ENCODE measurements at places on chromosomes 2 and 18.

GRCh38 chr2:227606476-227606875 lies 7.8 kb downstream of the SCYGR2 start:
- DNase-seq = no peak

DNA sequence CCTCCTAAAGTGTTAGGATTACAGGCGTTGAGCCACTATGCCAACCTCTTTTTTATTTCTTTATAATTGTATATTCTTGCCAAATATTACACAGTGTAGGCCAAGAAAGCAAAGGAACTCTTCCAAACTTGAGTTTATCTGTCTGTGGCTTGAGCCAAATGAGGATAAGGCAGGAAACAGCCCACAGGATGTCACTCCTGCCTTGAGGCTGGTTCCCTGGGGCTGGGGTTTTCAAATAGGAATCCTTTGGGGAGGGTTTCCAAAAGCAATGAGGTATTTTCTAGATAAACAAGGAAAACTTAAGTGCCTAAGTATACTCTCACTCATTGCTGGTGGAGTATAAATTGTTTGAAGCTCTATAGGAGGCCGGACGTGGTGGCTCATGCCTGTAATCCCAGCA lies 56.4 kb downstream of the ADCY3 start:
- DNase-seq = no peak

GRCh38 chr2:110674620-110675555 lies 3.0 kb downstream of the BUB1 start:
- no peak for DNase-seq

DNA sequence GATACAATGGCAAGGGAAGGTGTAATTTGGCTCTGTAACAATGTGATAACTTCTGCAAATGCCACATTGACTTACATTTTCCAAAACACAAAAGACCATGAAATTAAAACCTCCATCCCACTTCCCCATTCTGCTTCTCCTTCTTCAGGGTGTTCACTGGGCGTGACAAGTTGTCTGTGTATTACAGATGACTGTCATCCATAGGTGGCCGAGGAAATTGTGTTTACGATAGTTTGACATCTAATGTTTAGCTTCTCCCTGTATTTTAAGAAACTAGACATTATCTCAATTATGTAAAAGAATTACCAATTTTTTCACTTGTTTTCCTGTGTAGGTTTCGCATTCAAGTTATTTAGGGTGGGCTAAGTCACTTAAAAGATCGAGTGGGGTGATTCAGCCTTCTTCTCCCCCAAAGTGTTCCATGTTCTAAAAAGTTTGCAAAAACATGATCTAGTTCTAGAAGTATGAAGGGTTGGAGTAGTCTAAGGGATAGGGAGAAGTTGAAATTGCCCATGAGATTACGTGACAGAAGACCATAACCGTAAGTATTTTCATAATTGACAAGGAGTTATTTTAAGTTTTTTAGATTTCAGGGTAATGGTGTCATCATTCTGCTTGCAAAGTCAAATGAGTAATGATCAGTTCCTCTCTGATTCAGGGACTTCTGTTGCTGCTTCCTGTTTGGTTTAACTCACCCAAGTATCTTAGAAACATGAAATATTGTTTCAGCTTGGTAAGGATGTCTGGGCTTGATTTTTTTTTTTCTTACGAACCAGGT lies 25.2 kb upstream of the CYTIP start:
- no peak for DNase-seq

DNA sequence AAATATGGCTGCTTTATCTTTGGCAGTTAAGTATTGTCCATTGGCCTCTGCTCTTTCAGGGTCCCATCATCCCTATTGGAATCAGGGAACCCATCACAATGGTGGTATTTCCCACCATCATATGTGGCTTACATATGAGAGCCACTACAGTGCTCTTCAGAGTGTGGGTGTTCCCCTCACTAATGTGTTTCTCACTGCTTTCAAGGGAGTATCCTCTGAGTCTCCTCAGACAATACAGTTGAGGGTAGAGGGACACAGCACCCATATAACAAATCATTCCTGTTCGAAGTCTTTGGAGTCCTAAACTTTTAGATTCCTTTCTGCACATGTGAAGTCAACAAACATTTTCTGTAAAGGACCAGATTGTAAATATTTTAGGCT lies 48.8 kb upstream of the DNAJC10 start:
- DNase-seq = no peak

DNA sequence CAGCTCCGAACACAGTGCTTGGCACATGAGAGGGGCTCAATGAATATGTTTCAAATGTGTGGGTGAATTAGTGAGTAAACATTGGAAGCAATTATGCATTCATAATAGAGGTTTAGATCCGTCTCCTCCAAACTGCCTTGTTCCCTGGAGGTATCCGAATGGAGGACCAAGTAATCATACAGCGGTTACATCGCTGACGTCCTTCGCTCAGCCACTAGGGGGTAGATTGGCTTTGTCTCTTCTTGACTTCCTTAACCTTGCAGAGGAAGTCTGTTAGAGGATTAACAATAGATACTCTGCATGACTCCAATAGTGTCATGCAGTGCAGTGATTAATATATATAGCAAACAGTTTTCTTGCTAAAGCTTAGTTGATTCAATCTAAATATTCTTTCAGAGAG lies 517.0 kb downstream of the PTPRM start:
- no peak for DNase-seq

GRCh38 chr2:40302751-40303325 lies 149.1 kb downstream of the SLC8A1 start:
- DNase-seq = no peak

DNA sequence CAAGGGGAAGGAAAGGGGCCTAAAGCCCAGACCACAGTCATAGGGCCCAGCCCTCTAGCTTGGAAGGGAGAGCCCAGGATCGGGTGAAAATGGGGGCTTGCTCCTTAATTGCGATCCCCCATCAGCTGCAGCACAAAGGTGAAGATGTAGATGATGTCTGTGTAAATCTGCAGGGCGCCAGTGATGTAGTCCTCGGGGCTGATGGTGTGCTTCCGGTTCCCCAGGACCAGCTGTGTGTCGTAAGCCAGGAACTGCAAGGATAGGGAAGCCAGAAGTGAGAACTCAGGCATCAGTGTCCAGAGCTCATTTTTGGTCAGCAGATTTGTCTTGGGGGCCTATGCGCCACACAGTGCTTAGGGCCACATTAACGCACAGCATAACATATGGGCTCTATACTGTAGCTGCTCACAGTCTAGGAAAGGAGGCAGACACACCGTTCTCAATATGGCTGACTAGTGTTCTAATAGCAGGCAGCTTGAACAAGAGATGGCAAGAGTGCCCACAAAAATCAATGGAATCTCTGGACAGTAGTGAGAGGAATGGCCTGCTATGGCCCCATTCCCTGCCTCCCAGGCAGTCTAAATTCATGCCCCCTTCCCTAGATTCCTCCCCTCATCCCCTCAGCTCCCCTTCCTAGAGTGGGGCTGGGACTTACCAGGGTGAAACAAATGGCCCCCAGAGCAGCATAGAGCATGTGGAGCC lies 5.2 kb downstream of the PNKD start:
- DNase-seq = no peak

DNA sequence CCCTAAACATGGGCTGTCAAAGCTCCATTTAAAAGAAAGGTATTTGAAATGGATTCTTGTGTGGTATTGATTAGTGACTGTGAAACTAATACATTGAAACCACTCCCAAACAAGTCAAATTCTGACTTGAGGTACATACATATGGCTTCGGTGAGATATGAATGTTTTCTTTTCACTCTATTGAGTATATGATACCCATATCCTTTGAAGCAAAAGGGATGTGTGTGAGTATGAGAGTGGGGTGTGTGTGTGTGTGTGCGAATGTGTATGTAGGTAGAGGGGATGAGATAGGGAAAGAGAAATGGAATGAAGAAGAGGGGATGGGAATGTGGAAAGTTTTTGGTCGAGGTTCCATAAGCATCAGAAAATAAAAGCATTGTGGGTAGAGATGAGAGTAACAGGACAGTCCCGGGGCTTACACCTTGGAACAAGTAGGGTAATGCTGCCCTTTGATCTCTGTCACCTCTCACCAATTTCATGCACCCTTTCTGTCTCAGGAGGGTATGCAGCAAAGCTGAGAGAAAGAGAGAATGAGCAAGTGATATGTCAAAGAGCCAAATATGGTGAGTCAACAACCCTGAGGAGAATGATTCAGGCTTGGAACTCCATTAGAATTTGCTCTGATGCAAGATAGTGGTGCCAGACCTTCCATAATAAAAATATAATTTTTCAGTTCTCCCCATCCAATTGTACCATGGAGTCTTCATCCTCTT lies 64.0 kb upstream of the ZEB2 start:
- no peak for DNase-seq

DNA sequence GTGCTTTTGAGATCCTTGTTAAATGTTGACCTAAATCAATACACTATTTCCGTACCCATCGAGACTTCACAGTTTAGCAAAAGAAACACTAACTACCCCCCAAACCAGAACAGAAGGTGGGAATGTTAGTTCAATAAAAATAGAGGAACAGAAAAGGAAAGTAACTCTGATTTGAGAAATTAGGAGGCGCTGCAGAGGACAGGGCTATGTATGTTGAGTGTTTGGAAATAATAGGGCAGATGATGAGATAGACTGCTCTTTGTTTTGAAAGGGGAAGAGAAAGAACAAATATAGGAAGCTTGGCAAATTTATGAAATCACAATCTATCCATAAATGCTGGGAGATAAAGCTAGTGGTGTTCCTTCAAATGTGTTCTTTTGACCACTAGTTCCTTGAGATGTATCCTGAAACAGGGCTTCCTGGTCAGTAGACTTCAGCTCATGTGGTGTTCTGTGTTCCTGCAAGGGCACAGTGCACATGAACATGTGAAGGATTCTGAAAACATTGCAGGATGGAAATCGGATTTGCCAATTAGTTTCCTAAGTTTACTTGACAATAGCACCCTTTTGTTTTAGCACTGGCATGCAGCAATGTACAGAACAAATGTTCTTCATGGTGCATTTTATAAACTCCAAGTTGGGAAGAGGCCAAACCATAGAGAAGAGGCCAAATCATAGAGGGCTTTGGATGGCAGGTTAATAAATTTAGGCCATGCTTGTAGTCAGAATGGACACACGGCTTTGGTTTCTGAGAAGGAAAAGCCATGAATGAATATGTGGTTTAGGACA lies 39.8 kb downstream of the RHBDD1 start:
- DNase-seq = no peak

GRCh38 chr18:79975043-79975442 lies 10.6 kb downstream of the HSBP1L1 start:
- DNase-seq = no peak

- no peak for DNase-seq
Observed at GRCh38 chr18:24831081-24831480, 370.6 kb downstream of the HRH4 start.

DNA sequence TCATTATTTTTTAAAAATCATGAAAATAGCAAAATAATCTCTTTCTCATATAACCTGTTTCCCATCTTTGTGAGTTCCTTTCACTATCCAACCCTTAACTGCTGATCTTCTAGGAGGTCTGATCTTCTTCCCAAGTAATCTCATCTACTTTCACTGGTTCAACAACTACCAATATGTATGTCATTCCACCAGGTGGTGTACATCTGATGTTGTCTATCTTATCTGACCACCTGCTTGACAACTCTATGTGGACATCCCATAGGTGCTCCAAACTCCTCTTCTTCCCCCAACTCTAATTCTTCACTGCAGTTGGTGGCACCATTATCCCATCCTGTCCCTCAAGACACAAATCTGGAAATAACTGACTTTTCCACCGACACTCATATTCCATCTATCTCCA lies 62.5 kb downstream of the FAM228A start:
- DNase-seq = no peak

- DNase-seq = no peak
Observed at GRCh38 chr2:7061921-7062320, 144.7 kb downstream of the RNF144A start.

GRCh38 chr2:17593841-17594491 lies 53.5 kb downstream of the VSNL1 start:
- DNase-seq = no peak

DNA sequence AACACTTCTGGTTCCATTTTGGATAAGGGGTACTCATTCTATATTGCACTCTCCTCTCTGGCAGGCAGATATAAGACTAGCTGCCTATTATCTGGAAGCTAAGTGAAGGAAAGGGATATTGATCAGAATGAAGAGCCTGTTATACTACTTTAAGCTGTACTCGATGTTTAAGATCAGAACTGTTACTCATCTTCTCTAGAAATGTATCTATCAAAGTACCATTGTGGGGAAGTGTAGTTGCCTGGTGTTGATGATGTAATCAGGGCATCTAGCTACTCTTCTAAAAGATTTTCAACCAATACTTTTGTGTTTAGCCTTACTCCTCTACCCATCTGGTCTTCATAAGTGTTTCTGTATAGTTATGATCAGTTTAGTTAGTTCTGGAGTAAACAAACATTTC lies 5.8 kb downstream of the CAMKMT start:
- DNase-seq = no peak

DNA sequence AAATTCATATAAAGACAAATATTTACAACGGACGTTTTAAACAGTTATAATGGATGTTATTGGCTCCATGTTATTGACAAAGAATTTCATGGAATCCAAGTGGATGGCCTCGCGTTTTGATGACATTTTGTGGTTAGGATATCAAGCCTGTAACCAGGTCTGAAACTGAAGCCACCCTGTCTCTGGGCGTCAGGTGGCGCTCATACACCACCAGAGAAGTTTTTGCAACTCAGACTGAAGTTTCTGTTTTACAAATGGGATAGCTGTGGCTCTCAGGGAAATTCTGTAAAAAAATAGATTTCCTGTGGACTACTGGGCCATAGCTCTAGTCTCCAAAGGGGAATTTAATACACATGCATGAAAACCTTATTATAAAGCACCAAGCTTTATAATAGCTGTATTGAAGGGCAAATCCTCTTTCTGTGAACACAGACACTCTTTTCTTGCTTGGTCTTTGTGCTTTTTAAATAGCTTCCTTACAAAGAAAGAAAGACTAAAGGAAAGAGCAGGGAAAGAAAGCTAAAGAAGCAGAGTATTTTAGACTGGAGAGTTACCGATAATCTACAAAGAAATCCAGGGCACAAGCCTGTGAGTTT lies 86.7 kb downstream of the C18orf54 start:
- no peak for DNase-seq

- DNase-seq = no peak
Observed at GRCh38 chr2:137715731-137716191, 248.5 kb upstream of the HNMT start.

GRCh38 chr2:120148669-120149068 lies 74.5 kb downstream of the TMEM185B start:
- DNase-seq = no peak

DNA sequence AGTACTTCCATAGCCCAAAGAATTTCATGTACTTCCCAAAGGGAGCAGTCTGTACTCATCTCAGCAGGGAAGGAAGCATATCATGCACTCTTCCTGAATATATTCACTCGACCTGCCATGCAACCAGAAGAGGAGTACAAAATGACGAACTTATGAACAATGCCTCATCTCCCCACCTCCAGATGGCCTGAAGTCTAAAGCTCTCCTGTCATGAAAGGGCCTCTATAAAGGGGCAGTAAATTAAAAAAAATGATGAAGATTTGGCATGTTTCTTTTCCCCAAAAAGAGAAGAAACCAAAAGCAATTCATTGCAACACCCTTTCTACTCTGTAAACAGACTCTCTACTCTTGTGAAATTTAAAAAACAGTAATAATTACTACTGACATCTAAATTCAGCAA lies 1601.1 kb downstream of the LRP1B start:
- no peak for DNase-seq

Data from coronary artery (tissue), 2 donors.